ENCODE measurements at places on chromosomes 3 and 15. TPM values are rescaled to one million over a fixed set of nuclear protein-coding genes. Genes with fewer than 3 reads are reported as not detected.

GRCh38 chr15:80823995-80824394 is 44.8 kb downstream of the CEMIP start:
- DNase-seq: no peak

DNA sequence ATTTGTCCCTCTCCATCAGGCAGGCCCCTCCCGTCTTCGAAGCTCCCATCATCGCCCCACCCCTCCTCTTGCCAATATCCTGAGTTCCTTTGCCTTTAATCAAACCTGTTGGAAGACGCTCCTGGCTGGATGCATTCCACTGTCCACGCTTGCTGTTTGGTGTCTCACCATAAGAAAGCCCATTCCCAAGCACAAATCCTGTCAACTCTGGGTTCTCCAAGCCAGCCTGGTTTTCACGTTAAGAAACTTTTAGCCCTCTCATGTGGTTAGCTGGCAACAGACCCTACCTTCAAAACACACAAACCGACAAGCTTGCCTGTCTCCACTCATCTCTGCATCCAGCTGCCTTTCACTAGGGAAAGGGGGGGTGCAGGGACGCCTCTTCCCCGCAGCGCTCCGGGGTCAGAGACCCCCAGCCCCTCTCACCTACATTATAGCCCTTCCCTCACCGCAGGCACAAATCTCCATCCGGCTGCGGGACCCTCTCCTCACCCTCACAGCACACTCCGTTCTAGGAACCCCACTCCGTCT is 1.1 kb downstream of the GORASP1 start:
- no peak for DNase-seq

DNA sequence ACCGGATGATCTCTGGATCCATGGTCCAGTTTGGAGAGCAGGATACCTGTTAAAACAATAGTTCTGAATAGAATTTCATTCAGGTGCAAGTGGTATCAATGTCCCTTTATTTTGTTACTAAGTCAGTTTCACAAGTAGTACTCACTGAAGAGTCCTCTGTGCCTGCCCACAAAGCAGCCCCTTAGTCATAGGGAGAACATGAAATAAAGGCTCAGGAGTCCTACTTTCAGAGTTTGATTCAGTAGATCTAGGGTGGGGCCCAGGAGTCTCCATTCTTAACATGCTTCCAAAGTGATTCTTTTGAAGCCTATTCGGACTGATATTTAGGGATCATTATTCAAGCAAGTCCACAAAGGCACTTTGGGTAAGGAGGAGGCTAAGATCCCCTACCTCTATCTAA is 79.8 kb upstream of the ACKR4 start:
- no peak for DNase-seq

- DNase-seq: no peak
These were observed 128.7 kb downstream of the LRRN1 start for GRCh38 chr3:3927965-3928364.

DNA sequence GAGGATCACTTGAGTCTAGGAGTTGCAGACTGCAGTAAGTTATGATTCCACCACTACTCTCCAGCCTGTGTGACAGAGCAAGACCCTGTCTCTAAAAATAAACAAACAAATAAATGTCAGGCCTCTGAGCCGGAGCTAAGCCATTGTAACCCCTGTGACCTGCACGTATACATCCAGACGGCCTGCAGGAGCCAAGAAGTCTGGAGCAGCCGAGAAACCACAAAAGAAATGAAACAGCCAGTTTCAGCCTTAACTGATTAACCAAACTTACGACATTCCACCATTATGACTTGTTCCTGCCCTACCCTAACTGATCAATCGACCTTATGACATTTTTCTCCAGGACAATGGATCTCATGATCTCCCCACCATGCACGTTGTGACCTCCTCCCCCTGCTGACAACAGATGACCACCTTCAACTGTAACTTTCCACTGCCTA is 32.5 kb upstream of the ZKSCAN7 start:
- no peak for DNase-seq

DNA sequence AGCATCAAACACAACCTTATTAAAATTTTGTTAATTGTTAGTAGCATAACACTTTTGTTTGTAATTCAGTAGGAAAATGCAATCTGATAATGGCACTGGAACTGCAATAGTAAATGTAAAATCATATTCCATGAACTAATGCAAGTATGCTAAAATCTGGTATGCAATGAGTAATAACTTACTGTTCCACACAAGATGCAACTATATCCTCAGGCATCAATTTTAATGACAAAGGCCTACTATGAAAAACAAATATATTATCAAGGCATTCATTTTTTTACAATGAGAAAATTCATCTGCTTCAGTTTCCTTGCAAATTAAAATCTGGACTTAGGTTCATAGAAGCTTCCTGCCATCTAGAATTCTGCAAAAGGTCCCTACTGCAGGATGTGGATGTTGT is 1.4 kb upstream of the NSMCE3 start:
- no peak for DNase-seq

DNA sequence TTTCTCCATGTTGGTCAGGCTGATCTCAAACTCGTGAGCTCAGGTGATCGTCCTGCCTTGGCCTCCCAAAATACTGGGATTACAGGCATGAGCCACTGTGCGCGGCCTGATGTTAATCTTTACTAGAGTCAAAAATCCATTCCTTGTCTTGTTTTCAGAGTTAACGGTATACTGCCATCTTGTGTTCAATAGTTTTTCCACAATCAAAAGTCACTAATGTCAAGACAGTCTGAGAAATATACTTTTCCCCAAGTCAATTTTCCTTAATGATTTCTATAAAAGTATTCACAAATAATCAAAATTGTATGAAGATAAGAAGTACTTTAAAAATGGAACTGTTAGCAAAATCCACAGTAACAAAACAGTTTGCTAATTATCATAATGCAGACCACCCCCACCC is 8.5 kb downstream of the CRBN start:
- DNase-seq: no peak

- DNase-seq: no peak
These were observed 445.3 kb downstream of the C3orf38 start for GRCh38 chr3:88595026-88595425.

PDZRN3 gene
- 55.1 TPM for polyA plus RNA-seq

LTK gene
- 0.64 TPM for polyA plus RNA-seq

FGF12 gene
- polyA plus RNA-seq: 4.6 TPM

GP5 gene
- 0.67 TPM for polyA plus RNA-seq
